EL (cell line): ENCODE measurements at places on chromosomes 11 and 22.

DNA sequence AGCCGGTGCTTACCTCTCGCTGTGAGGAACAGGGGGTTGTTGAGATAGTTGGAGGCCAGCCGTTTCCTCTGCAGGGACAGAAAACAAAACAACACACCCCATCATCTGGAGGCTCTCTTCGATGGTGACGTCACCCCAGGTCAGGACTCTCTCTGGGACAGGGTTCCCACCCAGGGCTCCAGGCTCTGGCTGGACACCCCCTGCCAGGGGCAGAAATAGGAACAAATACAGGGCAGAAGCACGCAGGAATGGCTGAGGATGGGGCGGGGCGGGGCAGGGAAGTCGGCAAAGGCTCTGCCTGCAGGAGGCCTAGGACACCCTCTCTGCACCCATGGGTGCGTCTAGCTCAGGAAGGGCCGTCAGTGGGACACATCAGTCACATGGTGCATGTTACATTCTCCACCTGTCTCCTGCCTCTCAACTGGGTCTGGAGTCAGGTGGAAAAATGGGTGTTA lies 118.5 kb downstream of the PHF21B start:
- no peak for DNase-seq

- DNase-seq: peak; percentile 52
These were observed 107.9 kb downstream of the NAT10 start for GRCh38 chr11:34213366-34213765.

GRCh38 chr11:65883058-65883761 lies 3.6 kb downstream of the CTSW start:
- DNase-seq: no peak

- no peak for DNase-seq
These were observed 161.6 kb upstream of the GUCY1A2 start for GRCh38 chr11:107179829-107180228.

DNA sequence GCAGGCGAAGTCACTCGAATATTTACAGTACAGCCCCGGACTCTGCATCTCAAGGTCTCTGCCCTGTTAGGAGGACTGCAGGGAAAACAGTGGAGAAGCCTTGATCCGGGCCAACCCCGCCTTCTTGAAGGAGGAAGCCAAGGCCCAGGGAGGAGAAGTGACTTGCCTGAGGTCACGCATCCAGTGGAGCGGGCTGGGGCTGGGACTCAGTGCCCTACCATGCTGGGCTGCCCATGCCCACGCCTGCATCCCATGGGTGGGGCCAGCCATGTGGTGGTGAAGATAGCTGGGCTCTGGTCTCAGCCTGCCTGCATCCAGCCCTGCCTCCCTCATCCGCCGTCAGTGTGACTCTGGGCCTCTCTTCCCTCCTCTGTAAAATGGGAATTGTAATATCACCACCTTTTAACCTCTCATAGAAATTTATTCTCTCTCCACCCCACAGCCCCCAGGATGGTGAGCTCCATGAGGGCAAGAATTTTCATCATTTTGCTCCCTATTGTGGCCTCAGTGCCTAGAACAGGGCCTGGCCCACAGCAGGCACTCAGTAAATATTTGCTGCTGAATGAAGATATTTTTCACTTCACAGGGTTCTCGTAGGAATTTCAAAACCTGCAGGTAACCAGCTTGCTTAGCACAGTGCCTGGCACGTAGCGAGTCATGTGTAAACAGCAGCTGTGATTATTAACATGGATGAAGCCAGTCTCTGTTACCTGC lies 57.3 kb downstream of the OTOG start:
- DNase-seq: no peak

- DNase-seq: no peak
These were observed 117.7 kb downstream of the KCNC1 start for GRCh38 chr11:17852246-17852645.

DNA sequence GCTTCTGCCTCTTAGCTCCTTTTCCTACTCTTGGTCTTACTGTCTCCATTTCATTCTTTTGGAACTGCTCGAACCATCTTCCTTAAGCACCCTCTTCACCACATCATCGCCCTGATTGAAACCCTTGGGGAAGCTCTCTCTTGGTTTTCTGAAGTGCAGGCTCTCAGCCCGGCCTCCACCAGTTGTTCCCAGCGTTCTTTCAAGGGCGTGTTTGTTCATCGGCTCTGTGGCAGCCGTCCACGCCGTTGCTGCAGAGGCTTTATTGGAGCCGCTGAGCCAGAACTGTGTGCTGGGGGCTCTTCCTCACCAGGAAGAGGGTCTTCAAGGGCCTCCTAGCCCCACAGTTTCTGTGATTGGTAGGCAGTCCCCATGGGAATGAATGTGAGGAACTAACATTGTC lies 214.1 kb downstream of the TBC1D22A start:
- no peak for DNase-seq

DNA sequence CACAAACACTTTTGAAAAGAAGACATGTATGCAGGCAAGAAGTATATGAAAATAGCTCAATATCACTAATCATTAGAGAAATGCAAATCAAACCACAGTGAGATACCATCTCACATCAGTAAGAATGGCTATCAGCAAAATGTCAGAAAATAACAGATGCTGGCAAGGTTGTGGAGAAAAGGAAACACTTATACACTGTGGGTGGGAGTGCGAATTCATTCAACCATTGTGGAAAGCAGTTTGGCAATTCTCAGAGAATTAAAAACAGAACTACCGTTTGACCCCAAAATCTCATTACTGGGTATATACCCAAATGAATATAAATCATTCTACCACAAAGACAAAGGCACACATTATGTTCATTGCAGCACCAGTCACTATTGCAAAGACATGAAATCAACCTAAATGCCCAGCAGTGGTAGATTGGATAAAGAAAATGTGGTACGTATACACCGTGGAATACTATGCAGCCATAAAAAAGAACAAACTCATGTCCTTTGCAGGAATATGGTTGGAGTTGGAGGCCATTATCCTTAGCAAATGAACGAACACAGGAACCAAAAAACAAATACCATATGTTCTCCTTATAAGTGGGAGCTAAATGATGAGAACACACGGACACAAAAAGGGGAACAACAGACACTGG lies 18.5 kb downstream of the MMP13 start:
- no peak for DNase-seq

GRCh38 chr22:29141078-29141688 lies 64.5 kb upstream of the EMID1 start:
- no peak for DNase-seq

GRCh38 chr22:24099666-24100065 lies 81.6 kb upstream of the SUSD2 start:
- DNase-seq: no peak

GRCh38 chr22:44383064-44383575 lies 70.4 kb upstream of the SHISAL1 start:
- no peak for DNase-seq

DNA sequence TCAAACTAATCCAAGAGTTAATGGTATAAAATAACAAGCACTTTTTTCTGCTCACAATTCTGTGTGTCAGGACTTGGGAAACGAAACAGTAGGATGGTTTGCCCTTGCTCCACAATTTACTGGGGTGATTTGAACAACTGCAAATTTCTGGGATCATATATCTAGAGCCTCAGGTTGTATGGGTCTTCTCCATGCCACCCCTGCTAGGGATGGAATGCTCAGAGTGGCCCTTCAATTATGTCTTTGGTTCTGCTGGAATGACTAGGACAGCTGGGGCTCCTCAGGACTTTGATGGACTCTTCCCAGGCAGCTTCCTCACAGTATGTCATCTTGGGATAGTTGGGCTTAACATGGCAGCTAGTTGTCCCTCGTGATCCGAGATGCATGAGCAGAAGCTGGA lies 223.0 kb upstream of the ANO5 start:
- no peak for DNase-seq

- peak; percentile 12 for DNase-seq
These were observed 177.1 kb upstream of the RAG2 start for GRCh38 chr11:36775130-36775529.

DNA sequence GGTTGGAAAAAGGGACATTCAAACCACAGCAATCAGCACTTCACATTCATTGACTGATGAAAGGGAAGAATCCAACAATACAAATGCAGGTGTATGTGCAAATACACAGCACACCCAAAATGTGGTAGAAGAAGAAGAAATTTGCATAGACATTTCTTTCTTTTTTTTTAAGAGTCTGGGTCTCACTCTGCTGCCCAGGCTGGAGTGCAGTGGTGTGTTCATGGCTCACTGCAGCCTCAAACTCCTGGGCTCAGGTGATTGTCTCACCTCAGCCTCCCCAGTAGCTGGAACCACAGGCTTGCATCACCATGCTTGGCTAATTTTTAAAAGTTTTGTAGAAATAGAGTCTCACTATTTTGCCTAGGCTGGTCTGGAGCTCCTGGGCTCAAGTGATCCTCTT lies 21.9 kb downstream of the CARS1 start:
- DNase-seq: no peak

DNA sequence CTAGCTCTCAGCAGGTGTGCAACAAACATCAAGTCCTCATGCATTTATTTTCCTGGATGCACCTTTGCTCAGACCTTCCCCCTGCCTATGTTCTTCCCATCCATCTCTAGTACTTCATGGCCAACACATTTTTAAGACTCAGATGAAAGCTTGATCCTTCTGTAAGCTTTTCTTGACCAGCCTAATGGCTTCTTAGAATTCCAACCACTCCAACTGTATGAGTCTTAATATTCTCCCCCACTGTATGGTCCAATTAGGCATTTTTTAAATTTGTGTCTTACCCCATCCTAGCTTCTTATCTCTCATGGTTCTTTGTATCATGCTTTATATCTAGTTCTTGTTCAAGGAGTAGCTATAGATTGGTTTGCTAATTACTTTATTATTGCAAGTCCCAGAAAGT lies 44.8 kb downstream of the TENM4 start:
- no peak for DNase-seq

DNA sequence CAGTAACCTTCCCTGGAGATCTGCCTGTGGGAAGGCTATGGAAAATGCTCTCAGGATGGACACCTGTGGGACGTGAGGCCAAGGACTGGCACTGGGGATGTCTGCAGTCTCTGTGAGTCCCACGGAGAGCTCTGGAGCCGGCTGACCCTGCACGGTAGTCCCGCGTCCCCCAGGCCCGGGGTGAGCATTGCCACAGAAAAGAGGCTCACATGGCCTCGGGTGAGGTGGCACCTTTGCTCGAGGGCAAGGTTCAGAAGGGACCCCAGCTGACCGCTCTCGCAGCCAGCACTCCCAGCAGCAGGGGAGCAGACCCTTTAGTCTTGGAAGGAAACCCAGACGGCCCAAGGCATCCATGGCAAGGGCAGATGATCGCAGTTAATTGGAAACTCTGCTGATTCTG lies 9.0 kb downstream of the RTL6 start:
- DNase-seq: no peak

DNA sequence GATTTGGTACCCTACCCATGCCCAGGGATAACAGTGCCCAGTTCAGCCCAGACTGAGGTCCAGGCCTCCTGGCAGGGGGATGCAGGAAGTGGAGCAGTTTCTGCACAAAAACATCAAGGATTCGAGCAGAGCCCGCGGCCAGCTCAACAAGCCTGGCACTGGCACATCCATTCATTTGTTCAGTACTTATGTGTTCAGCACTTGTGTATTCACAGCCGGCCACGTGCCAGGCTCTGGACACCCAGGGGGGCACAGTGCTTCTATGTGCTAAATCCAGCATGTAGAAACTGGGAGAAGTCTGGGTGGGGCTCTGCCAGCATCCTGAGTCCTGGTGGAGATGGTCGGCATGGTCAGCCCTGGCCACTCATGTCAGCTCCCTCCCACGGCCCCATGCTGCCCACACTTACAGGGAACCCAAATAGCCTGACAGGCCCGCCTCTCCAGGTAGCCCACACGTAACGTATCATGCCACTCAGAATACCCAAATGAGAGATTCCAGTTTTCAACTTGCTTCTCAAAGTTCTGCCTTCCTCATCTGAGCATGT lies 28.5 kb downstream of the LINC01488 start:
- DNase-seq: no peak

- DNase-seq: no peak
These were observed 78.4 kb downstream of the RBFOX2 start for GRCh38 chr22:35950262-35950661.

DNA sequence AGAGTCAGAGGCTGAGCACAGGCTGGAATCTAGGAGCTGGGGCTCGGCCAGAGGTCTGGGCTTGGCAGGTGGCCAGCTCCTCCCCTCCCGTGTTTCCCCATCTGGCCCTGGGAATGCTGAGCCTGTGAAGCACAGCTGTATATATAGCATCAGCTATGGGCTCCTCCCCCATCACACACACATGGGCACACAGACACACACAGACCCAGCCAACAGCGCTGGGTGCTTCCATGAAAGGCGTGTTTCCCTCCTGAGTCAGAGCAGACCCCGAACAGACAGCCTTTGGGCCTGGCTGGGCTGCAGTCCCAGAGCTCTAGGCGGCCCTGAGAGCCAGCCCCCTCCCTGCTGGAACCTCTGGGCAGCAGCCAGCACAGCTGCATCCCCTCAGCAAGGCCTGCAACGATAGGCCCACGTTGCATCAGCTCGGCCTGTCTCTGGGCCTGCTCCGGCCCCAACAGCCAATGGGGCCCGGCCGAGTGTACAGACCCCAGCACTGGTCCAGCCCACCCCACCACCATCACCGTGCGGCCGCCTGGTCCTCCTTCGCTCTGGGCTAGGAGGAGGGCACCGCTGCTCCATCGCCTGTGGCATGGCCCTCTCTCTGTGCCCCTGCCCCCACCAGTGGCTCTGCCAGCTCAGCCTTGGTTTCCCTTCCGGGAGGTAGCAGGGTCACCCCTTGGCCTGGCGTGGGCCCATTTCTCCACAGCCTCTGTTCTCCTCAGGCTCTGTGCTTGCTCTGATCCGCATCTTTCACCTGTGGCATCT lies 7.6 kb upstream of the SERPINH1 start:
- peak; percentile 99 for DNase-seq
